Left ventricle myocardium inferior (tissue), 1 donor: ENCODE measurements at places on chromosomes 3 and 15.
A peak's percentile ranks its signal among the peaks of the same experiment; 100 is the strongest.

- DNase-seq = no peak
Observed at GRCh38 chr3:143158014-143158988, 38.7 kb downstream of the CHST2 start.

DNA sequence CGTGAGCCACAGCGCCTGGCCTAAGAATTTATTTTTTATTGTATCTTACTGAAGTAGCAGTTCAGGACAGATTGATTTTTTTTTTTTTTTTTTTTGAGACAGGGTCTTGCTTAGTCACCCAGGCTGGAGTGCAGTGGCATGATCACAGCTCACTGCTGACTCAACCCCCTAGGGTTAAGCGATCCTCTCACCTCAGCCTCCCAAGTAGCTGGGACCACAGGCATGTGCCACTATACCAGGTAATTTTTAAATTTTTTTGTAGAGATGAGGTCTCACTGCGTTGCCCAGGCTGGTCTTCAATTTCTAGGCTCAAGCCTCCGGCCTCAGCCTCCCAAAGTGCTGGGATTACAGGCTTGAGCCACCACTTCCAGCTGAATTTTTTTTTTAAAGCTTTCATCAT, 99.8 kb upstream of the HERC1 start:
- DNase-seq = no peak

DNA sequence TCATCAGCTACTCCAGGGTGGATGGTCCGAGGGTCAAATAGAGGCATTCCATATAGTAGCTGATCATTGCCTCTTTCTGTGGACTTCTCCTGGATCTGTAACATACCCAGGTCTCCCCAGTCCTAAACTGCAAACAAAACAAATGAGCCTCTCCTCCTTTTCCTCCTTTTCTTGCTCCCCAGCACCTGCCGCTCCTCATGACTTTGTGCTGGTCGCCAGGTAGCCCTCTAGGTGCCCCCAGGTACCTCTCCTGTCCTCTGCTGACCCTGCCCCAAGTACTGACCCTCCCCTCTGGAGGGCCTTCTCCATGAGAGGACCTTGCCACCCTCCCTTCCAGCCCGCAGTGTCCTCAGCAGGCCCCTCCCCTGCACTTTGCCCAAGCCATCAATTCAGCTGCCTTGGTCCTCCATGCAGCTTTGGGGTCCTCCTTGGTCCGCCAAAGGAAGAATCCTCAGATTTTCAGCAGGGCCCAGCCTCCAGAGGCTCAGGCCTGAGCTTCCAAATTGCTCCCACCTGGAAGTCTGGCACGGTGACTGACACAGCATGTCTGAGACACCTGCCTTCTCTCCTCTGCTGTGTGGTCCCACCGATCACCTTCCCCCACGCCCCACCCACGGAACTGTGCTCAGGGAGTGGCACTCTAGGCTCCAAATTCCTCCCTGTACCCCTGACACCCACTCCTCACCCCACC, 111.0 kb downstream of the LRRK1 start:
- DNase-seq = no peak

- no peak for DNase-seq
Observed at GRCh38 chr3:30805695-30806094, 88.8 kb downstream of the GADL1 start.

DNA sequence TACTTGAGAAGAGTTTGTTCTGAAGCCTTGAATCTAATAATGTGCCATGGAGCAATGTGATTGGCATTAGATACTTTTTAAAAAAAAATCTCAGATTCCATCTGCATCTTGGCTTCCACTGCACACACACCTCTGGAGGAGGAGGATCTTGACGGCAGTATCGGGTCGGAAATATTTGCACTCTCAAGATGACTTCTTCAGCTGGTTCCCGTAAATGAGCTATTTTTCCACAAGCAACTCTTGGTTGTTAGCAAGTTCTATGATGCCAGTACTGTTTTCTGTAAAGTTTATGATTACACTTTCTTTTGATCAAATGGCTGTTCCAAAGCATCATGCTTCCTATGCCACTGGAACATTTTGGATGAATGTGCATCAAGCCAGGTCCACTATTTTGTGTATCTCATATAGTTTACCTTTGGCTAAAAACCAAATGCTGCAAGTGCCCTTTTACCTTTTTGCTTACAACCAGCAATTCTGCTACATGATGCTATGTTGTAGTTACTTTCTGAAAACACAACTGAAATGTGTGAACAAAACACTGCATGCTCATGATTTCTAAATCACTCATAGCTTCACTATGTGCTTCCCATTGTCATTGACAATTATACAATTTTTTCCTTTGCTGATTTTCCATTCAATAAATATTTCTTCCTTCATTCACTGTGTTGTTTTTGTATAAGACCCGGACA, 43.8 kb downstream of the CCR3 start:
- no peak for DNase-seq

DNA sequence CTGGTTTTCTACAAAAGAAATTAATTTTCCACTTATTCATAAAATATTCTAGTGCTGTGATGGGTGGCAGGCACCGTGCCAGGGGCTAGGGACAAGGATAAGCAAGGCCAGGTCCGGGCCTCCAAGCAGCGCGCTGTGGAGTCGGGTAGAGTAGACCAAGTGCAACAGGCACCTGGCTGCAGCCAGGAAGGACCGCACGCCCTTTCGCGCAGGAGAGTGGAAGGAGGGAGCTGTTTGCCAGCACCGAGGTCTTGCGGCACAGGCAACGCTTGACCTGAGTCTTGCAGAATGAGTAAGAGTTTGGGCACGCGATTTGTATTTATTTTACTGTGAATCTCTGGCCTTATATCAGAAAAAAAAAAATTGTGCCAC, at the start of gene CASR:
Gene CASR, plus strand, starts transcription at position 148 of the 372 bp plus-strand sequence. CDS start 70,522 bp downstream, outside the sequence.
- no peak for DNase-seq

DNA sequence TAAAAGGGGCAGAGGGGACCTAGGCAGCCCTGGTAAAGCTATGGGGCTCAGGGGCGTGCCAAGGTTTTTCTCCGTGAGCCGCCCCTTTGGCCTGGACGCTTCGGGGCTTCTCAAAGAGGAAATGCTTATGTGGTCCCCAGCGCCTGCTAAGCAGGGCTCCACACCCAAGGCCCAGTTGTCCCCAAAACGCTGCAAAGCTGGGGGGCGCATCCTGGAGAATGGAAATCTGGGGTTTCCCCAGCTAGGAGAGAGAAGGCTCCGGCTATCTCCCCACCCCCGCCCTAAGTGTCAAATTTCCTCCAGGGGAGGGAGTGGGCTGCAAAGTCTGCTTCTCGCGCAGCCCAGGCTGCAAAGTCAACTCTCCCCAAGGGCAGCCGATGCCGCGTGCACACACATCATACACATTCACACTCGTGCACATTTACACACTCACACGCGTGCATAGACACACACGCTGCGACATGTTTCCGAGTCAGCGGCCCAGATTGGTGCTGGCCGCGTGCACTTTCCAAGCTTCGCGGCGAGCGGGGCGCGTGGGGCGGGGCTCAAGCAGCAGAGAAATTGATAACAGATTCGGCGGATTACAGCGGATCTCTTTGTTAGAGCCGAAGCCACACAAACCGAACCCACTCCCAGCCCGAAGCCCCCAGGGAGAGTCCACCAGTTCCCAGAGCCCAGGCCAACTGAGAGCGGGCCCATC, 4.5 kb downstream of the WNT5A start:
- no peak for DNase-seq

DNA sequence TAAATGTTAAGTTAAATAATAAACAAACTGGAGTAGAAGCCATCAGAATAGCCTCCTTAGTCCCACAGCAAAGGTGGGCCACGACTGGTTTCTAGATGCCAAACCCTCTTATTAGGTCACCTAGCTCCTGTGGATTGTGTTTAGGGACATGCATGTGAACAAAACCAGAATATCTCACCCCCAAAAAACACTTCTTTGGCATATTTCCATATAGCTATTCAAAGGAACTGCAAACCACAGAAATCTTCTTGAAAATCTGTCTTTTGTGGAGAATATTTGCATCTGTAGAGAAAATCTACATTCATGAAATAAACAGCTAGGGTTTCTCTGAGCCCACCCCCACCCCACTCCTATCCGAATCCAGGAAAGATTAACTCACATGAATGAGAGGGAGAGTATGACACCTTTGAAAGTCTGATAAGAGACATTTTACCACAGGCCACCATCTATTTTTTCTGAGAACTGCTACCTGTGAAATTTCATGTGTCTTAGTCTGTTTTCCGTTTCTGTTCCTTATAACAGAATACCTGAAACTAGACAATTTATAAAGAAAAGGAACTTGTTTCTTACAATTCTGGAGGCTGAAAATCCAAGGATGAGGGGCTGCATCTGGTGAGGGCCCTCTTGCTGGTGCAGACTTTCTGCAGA, 159.4 kb downstream of the NEK10 start:
- no peak for DNase-seq

GRCh38 chr15:55256281-55257011, 33.2 kb downstream of the RAB27A start:
- no peak for DNase-seq

GRCh38 chr3:191966556-191966955, 505.6 kb downstream of the PYDC2 start:
- DNase-seq = no peak

GRCh38 chr3:58135712-58136543, 74.8 kb downstream of the DNASE1L3 start:
- peak; percentile 42 for DNase-seq

DNA sequence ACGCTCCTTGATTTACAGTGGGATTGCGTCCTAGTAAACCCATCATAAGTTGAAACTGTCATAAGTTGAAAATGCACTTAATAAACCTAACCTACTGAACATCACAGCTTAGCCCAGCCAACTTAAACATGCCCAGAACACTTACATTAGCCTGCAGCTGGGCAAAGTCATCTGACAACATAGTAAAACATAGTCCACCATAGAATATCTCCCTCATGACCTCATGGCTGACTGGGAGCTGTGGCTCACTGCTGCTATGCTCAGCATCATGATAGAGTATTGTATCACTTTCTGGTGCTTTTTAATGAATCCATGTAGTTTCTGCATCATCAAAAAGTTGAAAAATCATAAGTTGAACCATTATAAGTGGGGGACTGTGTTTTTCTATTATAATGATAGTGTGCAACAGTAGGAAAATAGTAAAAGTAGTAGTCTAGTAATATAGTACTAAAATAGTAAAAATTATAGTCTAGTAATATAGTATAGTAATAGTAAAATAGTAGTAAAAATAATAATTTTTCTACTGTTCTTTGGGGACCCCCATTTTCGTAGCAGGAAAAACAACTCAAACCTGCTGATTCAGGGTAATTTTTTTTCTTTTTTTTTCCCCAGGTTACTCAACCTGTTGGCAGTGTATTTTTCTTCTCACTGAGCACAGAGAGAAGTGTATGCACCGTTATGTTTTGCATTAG, 233.5 kb downstream of the MYRIP start:
- no peak for DNase-seq

DNA sequence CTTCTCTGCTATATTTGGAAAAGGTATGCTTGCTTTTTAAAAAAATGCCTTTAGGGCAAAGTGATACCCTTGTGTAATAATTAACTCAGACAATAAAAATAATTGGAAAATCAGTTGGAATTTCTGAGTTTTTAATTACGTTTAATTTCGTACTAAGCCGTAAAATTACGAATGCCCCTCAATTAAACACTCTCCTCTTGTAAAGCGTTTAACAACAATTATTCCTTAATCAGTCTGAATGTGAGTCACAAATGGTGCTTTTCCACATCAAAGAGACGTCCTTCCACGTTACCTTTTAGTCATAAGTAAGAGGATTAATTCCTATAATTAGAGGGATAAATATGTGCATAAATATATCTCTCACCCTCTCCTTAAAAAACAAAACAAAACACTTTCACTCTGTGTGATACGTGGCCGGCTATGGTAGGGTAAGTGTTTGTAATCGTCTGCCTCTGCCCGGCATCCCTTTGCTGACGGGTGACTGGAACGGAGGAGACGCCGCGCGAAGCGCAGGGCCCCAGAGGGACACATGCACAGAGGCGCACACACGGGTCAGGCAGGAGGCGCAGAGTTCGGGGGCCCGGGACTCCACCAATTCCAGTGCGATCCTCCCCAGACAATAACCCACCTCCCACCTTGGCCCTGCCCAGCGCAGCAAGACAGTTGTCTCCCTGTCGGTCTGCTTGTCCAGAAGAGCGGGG, 9.7 kb upstream of the MEIS2 start:
- DNase-seq = peak; percentile 61

DNA sequence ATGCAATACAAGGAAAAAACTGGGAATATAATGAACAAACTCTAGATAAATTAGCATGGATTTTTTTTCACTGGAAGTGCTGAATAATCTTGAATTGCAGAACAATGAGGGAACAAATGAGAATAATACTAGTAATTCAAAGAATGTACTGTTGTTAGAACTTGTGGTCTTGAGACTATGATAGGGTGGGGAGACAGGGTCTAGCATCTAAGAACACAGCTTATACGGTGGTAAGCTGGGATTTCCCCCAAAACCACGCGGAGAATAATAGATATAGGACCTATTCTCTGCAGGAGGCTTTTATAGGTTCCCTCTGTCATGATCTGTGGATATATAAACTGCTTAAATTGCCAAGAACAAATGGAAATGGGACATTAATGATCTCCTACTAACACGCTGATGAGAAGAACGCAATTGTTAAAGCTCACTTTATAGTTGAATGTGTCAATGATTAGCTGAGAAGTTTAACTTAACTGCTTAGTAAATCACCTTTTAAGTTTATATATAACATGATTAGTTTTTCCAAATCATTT, 692.3 kb downstream of the ZPLD1 start:
- DNase-seq = no peak

- no peak for DNase-seq
Observed at GRCh38 chr3:10357592-10358308, 36.8 kb upstream of the SEC13 start.

- DNase-seq = no peak
Observed at GRCh38 chr3:83002869-83003445, 1241.5 kb upstream of the GBE1 start.

DNA sequence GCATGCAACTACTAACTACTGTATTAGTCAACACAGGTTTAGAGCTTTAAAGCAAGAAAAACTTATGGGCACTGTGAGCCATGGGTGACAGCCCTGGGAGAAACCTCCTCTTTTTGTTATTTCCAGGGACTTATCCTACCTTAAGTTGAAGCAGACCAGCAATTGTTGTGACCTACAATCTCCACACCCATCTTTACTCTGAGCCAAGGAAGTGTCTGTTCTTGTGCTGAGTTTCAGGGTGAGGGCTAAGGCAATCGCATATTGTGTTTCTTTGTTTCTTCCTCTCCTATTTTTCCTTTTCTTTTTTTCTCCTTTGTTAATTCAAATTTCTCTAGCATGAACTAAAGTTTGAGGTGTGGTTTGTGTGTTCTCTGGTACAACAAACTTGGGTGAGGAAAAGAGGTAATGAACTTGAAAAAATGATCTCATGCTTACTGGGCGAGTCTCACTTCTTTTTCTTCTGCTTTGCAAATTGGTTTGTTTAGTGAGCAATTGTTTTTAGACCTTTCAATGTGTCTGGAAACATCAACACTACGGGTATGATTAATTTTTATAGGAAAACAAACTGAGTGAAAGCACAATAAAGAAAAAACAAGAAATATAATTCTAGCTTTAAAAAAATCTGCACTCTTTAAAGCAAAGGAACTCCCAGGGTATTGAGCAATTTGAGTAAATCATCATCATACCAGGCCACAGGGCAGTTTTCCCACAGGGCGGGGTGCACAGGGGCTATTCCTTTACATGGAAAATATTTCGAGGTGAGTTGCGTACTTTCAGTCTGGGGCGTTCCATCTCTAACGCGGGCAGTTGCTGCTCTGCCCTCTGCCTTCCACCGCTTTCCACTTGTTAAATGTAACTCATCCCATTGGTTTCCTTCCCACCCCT, 2.7 kb downstream of the UPK1B start:
- no peak for DNase-seq
